Spleen (tissue), 13 donors: ENCODE measurements at places on chromosomes 3 and 15. TPM values are rescaled to one million over a fixed set of nuclear protein-coding genes. Genes with fewer than 3 reads are reported as not detected.

GRCh38 chr3:51698209-51698608 lies 8.7 kb upstream of the GRM2 start:
- peaks cover 60% of the 10 kb centered on the region for H3K36me3 ChIP-seq
- peaks cover 59% of the 10 kb centered on the region for H3K4me1 ChIP-seq
- no peak overlapping the region for H3K4me3 ChIP-seq

- no peaks in the 10 kb centered on the region for H3K27me3 ChIP-seq
- no peak overlapping the region for H3K4me3 ChIP-seq
- no peak for DNase-seq
- no peaks in the 10 kb centered on the region for H3K4me1 ChIP-seq
- H3K36me3 ChIP-seq, result no peaks in the 10 kb centered on the region
Observed at GRCh38 chr3:148233403-148233802, 464.3 kb upstream of the AGTR1 start.

DNA sequence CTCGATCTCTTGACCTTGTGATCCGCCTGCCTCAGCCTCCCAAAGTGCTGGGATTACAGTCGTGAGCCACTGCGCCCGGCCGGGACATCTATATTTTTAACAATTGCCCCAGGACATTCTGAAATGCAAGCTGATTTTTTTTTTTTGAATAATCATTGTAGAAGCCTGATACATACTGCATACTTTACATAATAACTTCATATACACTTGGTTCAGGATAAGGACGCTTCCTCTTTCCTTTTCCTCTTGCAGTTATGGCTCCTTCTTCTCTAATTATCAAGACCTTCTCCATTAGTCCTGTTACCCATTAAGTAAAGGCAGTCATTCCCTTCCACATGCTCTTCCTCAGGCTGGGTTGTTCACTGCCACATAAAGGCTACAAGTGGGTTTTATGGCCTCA lies 58.3 kb downstream of the SLCO3A1 start:
- no peak for DNase-seq
- H3K36me3 ChIP-seq, result peaks cover 6% of the 10 kb centered on the region
- peaks cover 36% of the 10 kb centered on the region for H3K4me1 ChIP-seq
- H3K27me3 ChIP-seq, result no peaks in the 10 kb centered on the region

GRCh38 chr3:94520364-94520763 lies 457.5 kb downstream of the NSUN3 start:
- H3K4me1 ChIP-seq, result no peaks in the 10 kb centered on the region
- no peaks in the 10 kb centered on the region for H3K36me3 ChIP-seq
- no peak overlapping the region for H3K27ac ChIP-seq
- H3K4me3 ChIP-seq, result no peak overlapping the region
- no peak for DNase-seq
- no peaks in the 10 kb centered on the region for H3K27me3 ChIP-seq

DNA sequence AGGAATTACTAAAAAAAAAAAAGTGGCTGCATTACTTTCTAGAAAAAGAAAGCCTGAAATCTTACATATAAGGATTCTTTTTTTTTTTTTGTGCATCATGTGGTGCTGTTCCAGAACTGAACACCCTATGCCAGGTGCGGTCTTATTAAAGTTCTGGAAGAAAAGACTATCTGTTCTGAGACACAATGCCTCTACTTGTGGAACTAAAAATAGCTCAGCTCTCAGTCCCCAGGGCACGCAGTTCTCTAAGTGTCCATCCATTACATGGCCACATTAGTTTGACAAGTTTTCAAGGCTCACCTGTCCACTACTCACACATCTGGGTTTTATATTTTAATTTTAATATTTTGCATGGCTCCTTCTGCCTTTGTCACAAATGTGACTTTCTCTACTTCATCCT lies 126.6 kb upstream of the ADAMTS9 start:
- H3K36me3 ChIP-seq, result no peaks in the 10 kb centered on the region
- H3K4me1 ChIP-seq, result no peaks in the 10 kb centered on the region
- no peak overlapping the region for H3K4me3 ChIP-seq
- no peaks in the 10 kb centered on the region for H3K27me3 ChIP-seq

DNA sequence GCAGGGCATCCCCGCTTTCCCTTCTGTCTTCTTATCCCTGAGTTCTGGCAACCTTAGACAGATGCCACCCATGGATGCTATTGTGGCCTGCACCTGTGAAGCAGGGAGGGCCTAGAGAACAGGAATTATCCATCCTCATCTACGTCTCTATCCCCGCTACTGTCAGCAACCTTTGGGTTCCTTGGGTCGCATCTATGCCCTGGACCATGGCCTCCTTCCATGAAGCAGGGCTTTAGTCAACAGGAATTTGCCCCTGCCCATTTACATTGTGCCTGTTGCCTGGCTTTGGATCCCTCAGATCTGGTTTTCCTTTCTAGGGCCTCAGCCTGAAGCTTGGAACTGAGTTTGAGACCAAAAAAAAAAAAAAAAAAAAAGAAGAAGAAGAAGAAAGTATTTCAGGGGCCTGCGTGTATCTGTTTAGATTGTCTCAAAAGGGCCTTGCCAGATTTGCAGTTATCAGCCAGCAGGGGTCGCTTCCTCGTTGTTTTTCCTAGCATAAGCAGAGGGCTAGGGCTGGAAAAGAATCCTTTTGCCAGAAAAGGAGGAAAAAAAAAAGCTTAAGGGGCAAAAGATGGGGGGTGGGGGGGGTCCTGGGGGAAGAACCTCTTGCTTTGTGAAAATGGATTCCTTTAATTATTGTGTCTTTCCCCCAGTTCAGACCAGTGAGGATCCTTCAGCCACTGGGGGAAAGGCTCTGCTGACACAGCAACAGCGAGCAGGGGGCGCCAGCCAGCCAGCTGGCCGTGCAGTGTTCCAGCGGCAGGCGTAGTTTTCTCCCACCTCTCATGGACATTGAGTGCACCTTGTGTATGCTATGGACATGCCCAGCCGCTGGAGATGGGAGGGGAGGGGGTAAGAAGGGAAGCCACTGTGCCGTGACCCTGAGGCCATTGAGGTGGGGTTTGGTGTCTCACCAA lies 65.7 kb upstream of the ALDH1L1 start:
- H3K4me1 ChIP-seq, result no peaks in the 10 kb centered on the region
- DNase-seq, result peak; percentile 60

DNA sequence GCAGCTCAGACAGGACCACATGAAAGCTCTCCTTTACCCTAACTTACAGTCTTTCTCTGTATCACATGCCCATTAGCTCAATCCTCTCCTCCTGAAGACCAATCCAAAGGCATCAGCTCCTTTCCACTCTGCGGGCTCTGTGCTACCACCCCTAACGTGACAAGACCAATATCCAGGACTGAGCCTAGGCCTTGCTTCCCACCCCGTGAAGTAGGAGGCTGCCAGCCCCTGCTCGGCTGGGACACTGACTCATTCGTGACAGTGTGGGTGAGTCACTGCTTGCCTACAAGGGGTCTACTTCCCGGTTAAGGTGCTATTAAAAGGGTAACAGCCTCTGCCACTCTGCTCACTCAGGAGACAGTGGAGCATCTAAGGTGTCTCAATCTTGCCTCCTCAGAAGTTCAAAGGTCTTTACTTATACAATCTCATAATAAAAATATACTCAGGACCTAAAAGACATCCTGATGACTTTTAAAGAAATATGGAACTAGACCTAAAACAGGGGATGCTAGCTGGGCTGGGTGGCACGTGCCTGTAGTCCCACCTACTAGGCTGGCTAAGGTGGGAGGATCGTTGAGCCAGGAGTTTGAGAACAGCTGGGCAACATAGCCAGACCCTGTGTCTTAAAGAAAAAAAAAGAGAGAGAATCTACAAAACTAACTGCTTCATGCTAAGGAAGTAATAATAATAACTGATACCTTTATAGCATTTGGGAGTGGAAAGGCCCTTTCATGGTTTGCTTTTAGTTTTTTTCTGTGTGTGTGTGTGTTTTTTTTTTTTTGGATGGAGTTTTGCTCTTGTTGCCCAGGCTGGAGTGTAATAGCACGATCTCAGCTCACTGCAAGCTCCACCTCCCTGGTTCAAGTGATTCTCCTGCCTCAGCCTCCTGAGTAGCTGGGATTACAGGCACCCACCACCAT lies 55.0 kb downstream of the TMEM44 start:
- H3K4me1 ChIP-seq, result peaks cover 2% of the 10 kb centered on the region
- peaks cover 8% of the 10 kb centered on the region for H3K27me3 ChIP-seq
- H3K4me3 ChIP-seq, result no peak overlapping the region
- DNase-seq, result no peak
- H3K36me3 ChIP-seq, result no peaks in the 10 kb centered on the region

DNA sequence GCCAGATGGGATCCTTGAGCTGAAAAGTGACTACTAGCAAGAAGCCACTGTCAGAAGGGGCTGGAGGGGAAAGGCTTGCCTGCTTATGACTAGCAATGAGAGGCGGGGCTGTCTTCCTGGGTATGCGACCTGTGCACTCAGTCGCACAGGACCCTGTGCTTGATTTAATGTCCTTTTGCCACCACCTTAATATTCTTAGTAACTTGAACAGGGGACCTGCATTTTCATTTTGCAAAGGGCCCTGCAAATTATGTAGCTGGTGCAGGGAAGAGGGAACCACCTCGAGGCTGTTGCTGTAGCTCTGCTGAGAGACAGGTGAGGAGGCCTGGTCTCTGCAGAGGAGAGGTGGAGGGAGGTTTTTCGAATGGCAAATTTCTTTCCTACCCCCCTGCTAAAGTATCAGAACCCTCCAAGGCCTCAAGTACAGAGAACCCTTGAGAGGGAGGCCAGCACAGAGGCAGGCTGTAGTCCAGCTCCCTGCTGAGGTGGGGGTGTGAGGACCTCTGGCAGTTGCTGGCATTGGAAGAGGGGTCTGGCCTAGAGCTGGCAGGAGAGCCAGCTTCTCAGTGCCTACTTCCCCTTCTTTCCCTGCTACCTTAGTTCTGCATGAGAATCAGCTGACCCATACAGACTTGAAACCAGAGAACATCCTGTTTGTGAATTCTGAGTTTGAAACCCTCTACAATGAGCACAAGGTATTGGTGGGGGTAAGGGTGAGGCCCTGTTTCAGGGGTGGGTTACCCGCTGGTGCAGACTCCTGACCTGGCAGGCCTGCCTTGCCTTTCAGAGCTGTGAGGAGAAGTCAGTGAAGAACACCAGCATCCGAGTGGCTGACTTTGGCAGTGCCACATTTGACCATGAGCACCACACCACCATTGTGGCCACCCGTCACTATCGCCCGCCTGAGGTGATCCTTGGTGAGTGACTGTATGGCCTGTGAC lies 11.4 kb downstream of the CLK3 start:
- peak; percentile 79 for DNase-seq
- no peaks in the 10 kb centered on the region for H3K27me3 ChIP-seq
- peaks cover 51% of the 10 kb centered on the region for H3K4me1 ChIP-seq
- peaks cover 93% of the 10 kb centered on the region for H3K36me3 ChIP-seq
- no peak overlapping the region for H3K27ac ChIP-seq

- H3K27ac ChIP-seq, result no peak overlapping the region
- no peaks in the 10 kb centered on the region for H3K36me3 ChIP-seq
- H3K27me3 ChIP-seq, result no peaks in the 10 kb centered on the region
- H3K4me1 ChIP-seq, result no peaks in the 10 kb centered on the region
- no peak overlapping the region for H3K4me3 ChIP-seq
Observed at GRCh38 chr15:96264801-96265515, 65.5 kb upstream of the NR2F2 start.

DNA sequence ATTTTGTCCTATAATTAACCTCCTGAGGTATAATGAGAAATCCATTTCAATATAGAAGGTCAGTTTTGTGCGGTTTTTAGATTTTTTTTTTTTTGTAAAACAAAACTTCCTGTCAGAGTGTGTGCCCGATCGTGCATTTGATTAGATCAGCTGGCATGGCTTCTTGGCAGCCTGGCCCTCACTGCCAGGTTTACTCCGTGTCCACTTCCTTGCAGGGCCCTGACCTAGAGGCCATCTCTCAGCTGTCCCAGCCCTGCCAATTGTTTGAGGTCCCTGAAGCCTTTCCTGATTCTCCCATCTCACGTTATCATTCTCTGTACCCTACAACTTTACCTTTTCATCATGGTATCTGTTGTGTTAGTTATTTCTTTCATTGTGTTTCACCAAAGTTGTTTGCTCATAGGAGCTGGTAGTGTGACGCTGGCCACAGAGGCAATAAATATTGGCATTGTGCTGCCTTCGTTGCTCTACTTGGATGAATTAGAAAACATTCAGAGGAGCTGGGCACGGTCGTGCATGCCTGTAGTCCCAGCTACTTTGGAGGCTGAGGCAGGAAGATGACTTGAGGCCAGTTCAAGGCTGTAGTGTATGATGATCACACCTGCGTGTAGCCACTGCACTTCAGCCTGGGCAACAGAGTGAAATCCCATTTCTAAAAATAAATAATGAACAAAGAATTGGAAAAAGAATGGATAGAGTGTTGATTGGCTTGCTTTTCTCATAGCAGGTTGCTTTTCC lies 202.0 kb downstream of the GHSR start:
- H3K4me3 ChIP-seq, result no peak overlapping the region
- DNase-seq, result no peak
- H3K4me1 ChIP-seq, result no peaks in the 10 kb centered on the region
- no peaks in the 10 kb centered on the region for H3K36me3 ChIP-seq
- peak overlapping the region; percentile 49 for H3K27ac ChIP-seq

DNA sequence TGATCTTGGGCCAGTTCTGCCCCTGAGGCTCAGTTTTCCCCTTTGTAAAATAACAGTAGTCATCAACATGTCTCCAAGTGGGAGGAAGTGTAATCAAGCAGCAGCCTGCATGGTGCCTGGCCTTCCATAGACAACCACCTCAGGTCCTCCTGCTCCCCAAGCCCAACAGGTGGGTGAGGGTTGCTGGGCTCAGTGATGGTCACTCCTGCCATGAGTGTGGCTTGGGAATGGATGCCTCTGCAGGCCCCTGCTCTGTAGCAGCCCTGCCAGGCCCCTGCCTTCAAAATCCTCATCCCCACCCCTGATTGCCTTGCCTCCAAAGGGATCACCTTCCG lies 59.1 kb upstream of the SLC6A1 start:
- H3K4me1 ChIP-seq, result no peaks in the 10 kb centered on the region
- no peaks in the 10 kb centered on the region for H3K27me3 ChIP-seq
- H3K36me3 ChIP-seq, result no peaks in the 10 kb centered on the region
- H3K4me3 ChIP-seq, result no peak overlapping the region
- DNase-seq, result peak; percentile 61

DNA sequence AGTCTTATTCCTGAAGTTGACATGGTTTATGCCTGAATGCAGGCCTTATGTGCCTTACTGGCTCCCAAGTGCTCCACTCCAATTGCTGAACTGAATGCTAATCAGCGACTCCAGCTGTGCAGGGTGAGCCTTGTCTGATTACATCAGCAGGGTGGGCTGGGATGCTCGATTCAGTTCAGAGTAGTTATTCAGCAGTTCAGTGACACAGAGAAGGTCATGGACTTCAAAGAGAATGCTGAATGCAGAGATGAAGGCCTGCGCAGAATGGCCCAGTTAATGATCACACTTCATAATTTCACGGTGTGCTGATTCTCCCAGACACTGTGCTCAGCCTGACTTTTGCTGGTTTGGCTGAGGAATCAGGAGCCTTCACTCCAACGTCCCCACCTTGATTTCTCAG lies 63.6 kb downstream of the CLDN1 start:
- no peaks in the 10 kb centered on the region for H3K27me3 ChIP-seq
- no peak for DNase-seq
- no peaks in the 10 kb centered on the region for H3K36me3 ChIP-seq
- H3K27ac ChIP-seq, result no peak overlapping the region
- no peaks in the 10 kb centered on the region for H3K4me1 ChIP-seq

Gene CCR2
- polyA plus RNA-seq, result 5.0 TPM

Gene SAXO2
- 0.58 TPM for polyA plus RNA-seq

Gene PCLAF
- polyA plus RNA-seq, result 26.5 TPM

Gene ZNF609
- polyA plus RNA-seq, result 2.4 TPM

Gene PARP15
- polyA plus RNA-seq, result 128 TPM

Gene SLC2A2
- not detected for polyA plus RNA-seq

Gene FES
- 39.5 TPM for polyA plus RNA-seq
